NCI-H2107 (cell line): ENCODE measurements at places on chromosomes 4 and X.

DNA sequence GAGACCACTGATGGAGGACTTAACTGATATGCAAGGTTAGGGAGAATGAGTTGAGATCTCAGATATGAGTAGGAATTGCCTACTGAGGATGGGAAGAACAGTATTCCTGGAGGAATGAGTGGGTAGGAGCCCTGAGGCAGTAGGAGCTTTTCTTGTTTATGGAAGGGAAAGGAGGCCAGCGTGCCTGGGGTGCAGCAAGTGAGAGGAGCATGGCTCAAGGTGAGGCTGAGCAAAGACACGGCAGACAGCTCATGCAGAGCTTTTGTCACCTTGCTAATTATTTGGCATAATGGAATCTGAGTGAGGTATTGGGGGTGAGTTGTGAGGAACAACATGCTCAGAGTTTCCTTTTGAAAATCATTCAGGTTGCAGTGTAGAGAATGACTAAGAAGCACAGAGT lies 65.3 kb upstream of the IBSP start:
- DNase-seq, result no peak

- no peak for DNase-seq
Observed at GRCh38 chrX:141897690-141898089, 6.0 kb upstream of the MAGEC1 start.

GRCh38 chr4:182292612-182293011 lies 49.4 kb downstream of the TENM3 start:
- DNase-seq, result no peak

DNA sequence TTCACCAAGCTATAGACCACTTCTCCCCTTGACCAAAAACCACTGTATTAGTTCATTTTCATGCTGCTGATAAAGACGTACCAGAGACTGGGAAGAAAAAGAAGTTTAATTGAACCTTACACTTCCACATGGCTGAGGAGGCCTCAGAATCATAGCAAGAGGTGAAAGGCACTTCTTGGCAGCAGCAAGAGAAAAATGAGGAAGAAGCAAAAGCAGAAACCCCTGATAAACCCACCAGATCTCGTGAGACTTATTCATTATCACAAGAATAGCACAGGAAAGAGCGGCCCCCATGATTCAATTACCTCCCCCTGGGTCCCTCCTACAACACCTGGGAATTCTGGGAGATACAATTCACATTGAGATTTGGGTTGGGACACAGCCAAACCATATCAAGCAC lies 97.8 kb downstream of the DOCK11 start:
- DNase-seq, result no peak

DNA sequence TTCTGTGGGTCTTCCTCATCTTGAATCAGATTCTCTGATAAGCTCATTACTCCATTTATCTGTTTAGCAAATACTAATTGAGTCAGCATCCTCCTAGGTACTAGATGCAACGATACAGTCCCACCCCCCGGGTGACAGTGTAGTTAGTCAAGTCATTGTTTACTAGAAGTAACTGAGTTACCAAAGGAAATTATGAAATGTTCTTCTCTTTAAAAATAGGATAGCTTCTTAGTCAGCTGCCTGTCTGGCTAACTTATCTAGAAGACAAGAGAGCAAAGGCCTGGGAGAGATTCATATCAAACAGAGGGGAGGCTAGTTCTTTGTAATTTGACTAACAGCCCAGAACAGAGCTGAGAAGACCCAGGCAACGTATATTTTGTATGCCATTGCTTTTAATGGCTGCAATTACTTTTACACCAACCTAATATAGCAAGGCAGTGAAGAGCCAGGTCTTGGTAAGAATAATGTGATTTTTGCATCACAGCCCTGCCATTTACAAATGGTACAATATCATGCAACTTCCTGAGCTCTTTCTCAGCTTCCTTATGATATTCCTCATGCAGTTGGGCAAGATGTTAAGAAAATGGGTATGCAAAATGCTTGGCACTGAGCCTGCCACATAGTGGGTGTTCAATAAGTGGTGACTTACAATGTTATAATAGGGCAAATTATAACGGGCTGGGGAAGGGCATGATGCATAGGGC lies 149.9 kb downstream of the CHIC2 start:
- DNase-seq, result no peak

- no peak for DNase-seq
Observed at GRCh38 chr4:94115687-94116086, 92.0 kb upstream of the SMARCAD1 start.

DNA sequence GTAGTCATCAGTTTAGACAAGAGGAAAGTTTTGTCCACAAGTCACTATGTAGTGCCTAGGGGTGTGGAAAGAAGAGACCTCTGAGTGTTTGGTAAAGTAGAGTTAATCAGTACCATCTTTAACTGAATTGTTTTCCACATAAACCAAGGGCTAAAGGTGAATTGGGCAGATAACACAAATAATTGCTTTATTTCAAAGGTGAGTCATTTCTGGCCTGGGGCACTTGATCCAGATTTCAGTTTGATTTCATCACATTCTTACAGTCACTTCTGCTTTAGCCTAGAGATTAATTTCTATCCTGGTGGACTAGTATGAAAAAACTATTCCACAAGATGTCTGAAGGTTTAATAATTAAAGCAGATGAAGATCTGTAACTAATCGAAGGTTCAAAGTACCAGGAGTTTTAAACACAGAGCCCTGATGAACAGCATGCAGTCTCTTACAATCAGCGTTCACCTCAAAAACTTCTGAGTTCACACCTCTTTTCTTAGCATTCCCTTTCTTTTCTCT lies 74.5 kb upstream of the BOD1L1 start:
- no peak for DNase-seq

- DNase-seq, result no peak
Observed at GRCh38 chrX:139158256-139158655, 372.3 kb upstream of the F9 start.

GRCh38 chr4:173930329-173930967 lies 353.0 kb downstream of the FBXO8 start:
- DNase-seq, result no peak

GRCh38 chr4:163609019-163609418 lies 114.5 kb downstream of the TMA16 start:
- no peak for DNase-seq

DNA sequence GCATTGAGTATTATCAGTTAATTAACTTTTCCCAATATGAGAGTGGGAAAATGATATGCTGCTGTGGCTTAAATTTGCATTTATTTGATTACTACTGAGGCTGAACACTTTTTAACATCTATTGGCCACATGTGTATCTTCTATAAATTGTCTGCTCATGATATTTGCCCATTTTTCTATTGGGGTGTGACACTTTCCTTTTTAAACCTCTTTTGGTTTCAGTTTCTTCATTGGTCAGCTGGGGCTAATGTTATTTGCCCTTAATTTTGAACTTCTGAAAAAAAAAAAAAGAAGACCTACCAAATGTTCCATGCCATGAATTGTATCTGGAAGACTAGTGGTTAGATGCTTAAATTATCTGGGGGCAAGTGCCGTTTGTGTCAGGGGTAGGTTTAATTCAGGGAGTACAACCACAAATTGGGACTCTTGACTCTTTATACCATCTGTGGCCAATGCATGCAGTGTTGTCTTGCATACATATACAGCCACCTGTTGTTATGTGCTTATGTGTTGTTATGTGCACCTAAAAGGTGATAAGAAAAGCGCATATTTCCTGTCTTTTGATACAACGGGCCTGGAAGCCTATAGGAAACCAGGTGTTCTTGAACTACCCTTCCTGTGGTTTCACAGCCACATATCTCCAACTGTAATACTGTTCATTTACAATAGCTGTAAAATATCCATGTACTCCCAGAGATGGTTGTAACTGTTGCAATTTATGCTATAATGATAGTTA lies 49.0 kb downstream of the SH2D1A start:
- no peak for DNase-seq

DNA sequence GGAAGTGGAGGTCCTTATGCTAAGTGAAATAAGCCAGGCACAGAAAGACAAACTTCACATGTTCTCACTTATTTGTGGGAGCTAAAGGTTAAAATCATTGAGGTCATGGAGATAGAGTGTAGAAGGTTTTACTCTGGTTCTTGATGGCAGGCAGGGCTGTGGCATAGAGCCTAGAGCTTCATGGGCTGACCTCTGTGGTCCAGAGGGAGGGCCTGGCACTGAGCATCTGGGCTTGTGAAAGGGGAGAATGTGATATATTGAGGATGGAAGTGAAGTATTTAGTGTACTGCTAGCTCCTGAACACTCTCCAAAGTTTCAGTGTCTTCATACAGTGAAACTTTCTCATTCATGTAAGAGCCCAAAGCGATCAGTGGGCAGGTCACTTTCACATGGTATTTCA lies 71.3 kb upstream of the ANXA3 start:
- no peak for DNase-seq

DNA sequence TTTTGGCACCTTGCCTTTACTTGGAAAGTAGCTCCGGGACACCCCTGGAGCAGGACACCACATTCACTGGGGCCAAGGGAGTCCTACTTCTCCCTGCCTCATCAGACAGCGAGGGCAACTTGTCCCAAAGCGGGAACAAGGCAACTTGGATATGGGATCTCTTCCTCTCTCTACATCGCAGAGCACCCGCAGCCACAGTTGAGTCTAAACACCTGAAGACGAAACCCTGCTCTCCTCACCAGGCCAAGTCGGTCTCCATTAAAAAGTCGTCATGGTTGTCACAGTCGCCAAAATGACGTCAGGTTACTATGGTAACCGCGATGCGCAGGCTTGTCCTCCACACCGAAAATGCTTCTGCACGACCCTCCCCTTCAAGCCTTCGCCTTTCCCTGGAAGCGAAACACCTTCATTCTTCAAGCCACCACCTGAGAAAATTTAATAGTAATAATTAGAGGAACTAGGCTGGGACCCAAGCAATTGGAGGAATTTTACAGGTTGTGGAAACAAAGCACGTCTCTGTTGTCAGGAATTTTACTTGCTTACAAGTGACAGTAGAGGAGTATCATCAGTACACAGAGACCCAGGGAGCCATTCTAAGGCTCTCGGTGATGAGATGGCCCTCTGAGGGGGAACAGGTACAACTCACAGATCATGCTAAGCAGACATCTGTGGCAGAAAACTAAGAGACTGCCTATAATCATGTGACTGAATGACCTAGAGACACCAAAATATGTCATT lies 30.5 kb upstream of the TCEAL4 start:
- peak; percentile 65 for DNase-seq

DNA sequence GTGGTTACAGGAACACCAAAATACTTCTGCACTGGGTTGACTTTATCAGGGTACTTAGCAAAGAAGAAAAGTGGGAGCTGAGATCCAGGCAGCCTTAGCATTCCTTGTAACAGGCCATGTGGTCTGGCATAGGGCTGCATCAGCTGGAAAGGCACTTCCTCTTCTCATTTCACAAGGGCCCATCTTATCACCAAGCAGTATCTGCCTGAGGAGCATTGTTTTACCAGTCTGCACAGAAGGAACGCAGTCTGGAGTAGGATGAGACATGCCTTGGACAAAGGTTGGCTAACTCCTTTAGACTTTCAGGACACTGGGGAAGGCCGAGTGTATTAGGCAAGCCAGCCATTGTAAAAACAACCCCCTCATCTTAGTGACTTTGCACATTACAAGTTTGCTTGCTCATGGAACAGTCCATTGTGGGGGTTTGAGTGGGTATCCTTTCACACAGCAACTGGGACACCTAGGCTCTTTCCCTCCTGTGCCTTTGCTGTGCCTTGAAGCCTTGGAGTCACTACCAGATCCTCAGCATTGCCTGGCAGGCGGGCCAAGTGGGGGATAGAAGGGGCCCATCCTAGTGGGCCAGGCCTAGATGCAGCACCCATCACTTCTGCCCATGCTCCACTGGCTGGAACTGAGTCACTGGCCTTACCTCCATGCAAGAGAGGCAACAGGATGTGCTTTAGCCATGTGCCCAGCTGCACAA lies 4.6 kb downstream of the SUV39H1 start:
- no peak for DNase-seq

- no peak for DNase-seq
Observed at GRCh38 chr4:100086766-100087431, 103.4 kb downstream of the DDIT4L start.
